Endothelial cell (in vitro differentiated cells): ENCODE measurements at places on chromosomes 11 and 22.

DNA sequence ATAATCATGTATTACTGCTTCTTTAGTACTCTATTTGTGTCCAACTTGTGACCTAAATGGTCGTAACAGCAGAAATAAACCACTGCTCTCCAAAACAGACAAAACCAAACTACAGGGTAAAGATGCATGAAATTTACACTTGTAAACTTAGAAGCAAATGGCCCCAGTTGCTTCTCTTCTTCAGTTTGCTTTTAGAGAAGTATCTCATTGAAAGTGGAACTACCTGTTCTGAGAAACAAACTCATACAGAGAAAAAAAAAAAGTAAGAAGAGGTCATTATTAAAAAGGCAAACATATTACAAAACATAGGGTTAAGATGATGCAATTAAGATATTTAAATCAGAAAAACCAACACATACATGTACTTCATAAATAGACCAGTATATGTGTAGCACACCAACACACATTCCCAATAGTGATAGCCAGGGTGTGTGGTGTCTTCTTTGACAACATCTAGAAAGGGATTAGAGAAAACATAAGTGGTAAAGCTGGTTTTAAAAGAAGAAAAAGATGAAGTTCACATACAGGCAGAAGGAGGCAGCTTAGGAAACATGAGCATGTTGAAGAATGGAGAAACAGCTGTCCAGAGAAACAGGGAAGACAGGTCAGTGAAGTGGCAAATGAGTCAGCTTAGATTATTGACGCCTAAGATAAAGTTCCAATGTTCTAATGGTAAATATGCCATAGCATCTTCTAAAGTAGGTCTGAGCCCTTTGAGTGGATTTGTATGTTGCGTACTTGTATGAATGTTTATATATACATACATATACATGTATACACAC, 844.7 kb upstream of the CCDC90B start:
- DNase-seq: no peak

DNA sequence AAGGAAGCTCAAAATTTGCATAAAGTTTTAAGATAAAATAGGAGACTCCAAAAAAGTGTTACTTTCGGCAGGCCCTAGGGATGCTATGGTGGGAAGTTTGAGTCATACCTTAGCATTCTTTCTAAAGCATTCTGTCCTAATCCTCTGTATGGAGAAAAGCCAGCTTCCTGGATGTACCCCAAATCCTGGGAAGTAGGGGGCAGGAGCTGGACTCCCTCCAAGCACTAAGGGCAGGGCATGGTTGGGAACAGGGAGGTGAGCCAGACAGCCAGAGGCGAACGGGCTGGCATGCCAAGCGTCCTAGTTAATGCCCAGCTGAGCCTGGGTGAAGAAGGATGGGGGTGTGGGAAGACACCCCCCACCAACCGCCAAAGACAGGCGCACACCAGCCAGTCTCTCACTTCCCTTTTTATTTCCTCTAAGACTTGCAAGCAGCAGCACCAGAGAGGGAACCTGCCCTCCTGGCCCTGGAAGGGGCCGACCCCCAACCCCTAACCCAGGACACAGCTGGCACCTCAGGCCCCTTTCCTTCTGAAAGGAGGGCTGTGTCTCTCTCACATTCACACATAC, 23.9 kb downstream of the RTN4RL2 start:
- no peak for DNase-seq

GRCh38 chr22:25137577-25138525, 61.8 kb upstream of the CRYBB3 start:
- DNase-seq: no peak

GRCh38 chr11:116257092-116257491, 515.7 kb downstream of the BUD13 start:
- no peak for DNase-seq

DNA sequence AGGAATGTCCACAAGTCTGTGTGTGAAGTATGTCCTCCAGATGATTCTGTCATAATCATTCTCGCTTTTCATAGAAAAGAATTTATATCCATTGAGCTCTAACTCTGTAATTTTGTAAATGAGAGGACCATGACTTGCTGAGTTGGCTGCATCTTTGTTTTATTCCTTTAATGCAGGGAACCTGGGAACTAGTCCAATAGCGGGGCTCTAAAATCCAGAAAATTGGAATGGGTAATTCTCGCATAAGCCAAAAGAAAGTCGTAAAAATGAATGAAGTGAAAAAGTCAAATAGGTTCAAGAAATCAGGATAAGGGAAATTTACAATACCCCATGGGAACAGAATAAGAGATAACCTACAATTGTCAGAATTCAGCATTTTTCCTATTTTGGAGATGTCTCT, 232.5 kb downstream of the RAB38 start:
- DNase-seq: no peak

- no peak for DNase-seq
These were observed 176.2 kb downstream of the SBF2 start for GRCh38 chr11:10117709-10118351.

DNA sequence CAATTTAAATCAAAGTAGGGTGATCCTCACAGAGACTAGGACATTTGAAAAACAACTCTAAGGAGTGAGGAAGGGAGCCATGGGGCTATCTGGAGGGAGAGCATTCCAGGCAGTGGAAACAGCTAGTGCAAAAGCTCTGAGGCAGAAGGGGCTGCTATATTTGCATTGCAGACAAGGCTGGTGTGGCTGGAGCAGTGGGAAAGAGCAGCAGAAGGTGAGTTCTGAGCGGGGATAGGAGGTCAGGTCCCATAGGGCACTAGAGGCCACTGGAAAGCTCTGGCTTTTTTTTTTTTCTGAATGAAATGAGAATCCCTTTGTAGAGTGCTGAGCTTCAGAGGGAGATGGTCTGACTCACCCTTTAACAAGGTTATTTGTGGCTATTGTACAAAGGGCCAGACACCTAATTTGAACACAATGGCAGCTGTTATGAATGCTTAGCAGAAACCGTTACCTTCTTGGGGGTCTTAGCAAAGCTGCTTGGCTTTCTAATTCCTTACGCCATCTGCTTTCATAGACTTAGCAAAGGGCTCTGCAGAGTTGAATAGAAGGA, 291.6 kb downstream of the BUD13 start:
- DNase-seq: no peak

- no peak for DNase-seq
These were observed 71.5 kb upstream of the LMO1 start for GRCh38 chr11:8335186-8335585.

GRCh38 chr11:120028897-120029258, 109.0 kb downstream of the TRIM29 start:
- DNase-seq: no peak

GRCh38 chr11:36147491-36147890, 141.7 kb downstream of the COMMD9 start:
- DNase-seq: no peak

- no peak for DNase-seq
These were observed 137.1 kb downstream of the CSNK2A3 start for GRCh38 chr11:11215944-11216343.

DNA sequence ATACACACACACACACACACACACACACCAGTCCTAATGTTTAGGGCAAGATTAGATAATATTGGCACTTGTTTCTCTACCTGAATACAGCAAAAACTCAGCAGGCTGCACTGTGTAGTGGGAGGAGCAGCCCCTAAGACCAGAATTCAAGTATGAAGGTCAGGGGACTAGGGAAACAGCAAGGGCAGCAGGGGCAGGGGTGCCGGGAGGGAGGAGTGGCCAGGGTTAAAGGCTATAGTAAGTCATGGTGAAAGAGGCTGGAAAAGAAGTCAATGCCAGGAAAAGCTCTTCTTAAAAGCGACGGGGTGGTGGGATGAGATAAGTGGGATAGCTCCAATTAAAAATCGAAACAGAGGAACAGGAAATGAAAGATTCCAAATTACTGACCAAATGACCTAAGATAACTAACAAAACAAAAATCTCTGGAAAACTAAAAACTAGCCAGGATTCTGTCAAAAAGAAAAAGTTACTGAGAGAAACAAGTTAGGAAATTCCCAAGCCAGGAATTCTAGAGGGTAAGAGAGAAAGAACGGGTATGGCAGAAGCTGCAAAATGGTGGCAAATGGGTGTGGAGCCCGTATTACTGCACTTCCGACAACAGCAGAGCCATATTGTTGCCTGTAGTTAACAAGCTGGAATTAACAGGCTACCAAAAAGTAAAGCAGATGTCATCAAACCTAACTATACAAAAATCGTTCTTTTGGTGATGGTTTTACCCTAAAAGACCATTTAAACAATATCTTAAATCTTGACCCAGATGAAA, 1.3 kb downstream of the ASCL3 start:
- no peak for DNase-seq

- no peak for DNase-seq
These were observed 1074.5 kb downstream of the LRRC4C start for GRCh38 chr11:40384991-40385390.

- no peak for DNase-seq
These were observed 304.8 kb upstream of the ISX start for GRCh38 chr22:34761111-34761510.

DNA sequence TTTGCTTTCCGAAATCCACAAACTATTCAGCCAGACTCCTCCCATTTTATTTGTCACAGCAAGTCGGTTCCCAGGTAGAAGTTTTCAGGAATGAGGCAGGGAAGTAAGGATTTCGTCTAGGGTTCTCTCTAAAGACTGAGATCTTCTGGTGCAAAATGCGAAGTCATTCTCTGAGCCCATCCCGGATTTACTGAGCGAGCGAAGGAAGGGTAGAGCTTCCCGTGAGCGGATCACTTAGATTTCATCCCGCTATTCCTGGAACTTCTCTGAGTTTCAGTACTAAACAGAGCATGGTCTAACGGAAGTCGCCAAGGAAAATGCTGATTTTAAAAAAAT, 3.1 kb upstream of the CALCA start:
- DNase-seq: no peak

DNA sequence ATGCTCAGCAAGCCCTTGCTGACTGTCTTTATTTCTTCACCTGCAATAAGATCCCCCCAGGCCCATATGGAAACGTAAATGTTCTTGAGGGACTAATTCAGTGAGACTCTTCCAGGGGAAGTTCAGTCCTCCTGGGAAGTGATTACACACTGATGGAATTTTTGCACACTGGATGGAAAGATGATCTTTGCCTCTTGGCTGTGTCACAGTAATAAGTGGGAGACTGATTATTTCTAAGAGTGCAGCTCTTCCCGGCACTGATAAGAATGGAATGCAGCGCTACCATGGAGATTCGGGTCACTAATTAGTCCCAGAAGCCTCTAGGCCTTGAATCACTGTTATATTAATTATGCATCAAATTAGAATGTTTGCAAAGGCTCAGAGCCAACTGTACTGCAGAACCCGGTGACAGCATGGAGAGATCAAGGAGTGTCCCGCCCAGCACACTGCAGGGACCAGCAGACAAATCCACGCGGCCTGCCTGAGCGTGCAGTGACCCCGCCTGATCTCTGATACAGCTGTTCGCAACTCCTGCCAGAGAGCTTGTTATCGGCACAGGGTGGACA, 178.3 kb downstream of the SNX19 start:
- no peak for DNase-seq

DNA sequence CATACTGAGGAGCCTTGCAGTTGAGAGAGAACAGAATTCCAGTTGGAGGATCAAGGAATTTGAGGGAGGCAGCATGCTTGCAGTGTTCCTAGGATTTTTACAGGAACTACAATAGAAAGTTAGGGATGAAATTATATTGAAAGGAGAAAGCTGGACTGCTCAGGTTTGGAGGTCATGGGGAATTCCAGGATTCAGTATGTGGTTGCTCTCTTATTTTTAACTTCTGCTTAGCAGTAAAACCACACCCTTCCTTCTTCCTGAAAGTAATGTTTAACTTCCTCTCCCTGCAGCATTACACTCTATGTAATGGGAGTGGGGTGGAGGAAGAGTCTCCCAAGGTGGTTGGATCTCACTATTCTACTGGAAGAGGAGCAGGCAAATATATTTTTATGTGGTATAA, 31.3 kb downstream of the CTNND1 start:
- DNase-seq: no peak

DNA sequence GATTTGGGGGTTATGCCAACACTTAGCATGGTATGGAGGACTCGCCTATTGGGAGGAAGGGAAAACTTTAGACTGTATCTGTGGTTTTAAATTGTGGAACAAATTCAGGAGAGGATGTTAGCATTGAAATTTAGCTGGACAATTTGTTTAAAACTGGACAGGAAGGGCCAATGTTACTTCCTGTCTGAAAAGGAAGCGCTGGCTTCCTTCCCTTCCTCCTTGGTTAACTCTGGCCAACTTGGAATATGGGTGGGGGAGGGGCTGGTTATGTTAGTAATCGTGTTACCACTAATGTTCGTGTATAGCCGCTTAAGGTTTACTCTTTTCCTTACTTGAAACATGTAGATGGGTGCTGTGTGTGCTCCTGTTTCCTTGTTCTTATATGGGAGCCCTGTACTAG, 13.9 kb downstream of the CTNND1 start:
- DNase-seq: no peak

DNA sequence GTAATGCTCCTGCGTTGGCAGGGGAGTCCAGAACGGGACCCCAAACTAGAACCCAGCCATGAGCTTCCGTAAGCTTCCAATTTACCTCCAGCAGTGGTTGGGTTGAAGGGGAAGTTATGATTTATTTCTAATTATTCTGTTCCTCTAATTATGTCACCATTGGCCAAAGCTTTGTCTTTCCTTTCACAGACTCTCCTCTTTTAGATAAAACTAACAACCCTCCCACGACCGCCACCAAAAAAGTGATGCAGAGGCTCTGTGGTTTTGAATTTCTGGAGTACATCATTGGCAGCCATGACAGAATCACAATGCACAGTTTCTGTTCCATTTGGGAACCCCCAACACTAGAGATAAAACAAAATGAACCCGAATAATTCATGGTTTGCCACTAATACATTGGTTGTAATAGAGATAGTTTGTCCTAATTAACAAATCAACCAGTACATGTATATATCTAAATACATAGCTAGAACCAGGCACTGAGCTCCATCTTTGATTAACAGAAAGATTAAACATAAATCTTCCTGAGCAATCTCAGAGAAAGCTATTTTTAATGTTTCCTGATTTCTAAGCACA, 64.3 kb downstream of the ETS1 start:
- no peak for DNase-seq
